ENCODE measurements at places on chromosomes 7 and 10. TPM values are rescaled to one million over a fixed set of nuclear protein-coding genes. Genes with fewer than 3 reads are reported as not detected.

Gene CALY
- total RNA-seq = not detected

DNA sequence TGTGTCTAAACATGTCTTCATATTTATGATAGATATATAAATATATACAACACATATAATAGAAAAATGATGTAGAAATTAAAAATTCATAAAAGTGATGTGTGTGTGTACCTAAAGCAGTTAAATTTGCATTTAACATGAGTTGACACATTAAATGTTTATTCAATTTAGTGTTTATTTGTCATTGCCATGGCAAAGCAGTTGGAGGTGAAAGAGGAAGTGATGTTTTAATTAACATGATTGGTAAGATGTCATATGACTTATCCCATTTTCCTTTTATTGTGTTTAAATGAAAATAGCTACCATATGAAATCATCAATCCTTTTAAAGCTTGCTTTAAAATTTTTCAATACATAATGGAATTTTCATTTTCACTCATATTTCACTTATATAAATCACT is 452.6 kb downstream of the SUGCT start:
- DNase-seq = no peak

Gene EEPD1
- 3.5 TPM for total RNA-seq

- peak; percentile 67 for DNase-seq
These were observed 297.4 kb upstream of the NEBL start for GRCh38 chr10:21194510-21194993.

Gene FOXI2
- total RNA-seq = not detected

DNA sequence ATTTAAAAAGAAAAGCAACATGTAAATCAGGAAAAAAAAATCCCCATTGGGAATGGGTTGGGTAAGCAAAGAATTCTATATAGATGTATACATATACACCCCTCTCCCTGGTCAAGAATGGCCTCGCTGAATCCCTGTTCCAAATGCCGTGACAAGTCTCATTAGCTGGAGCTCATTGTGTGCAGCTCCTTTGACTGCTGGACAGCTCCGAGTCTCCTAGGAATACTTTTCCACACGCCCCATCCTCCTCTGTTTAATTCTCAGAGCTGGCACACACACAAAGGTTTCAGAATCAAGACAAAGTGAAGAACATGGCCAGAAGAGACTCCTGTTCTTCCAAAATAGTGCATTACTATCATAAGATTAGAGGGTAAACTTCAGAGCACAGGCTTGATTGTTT is 130.9 kb upstream of the MKLN1 start:
- peak; percentile 49 for DNase-seq

- DNase-seq = no peak
These were observed 59.8 kb downstream of the COA1 start for GRCh38 chr7:43669286-43670081.

GRCh38 chr10:99754670-99755069 is 22.6 kb downstream of the CUTC start:
- no peak for DNase-seq

- DNase-seq = peak; percentile 88
These were observed 152.0 kb downstream of the MACC1 start for GRCh38 chr7:20064974-20065862.

DNA sequence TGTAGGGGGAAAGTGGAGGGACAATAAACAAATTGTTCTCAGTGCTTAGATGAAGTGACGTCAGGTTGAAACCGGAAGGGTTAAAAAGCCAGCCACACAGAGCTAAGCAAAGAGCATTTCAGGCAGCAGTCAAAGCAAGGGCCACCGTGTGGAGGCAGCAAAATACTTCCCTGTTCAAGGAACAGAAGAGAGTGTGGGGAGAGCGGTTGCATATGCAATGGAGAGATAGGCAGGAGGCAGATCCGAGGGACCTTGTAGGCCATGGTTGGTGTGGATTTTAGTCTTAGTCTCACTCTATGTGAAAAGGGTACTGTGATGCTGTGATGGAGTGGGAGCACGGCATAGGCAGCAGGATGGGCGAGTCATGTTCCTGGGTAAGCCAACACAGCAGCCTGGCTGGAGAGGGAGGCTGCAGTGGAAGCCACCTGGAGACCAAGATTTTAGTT is 3.8 kb upstream of the STN1 start:
- DNase-seq = no peak

DNA sequence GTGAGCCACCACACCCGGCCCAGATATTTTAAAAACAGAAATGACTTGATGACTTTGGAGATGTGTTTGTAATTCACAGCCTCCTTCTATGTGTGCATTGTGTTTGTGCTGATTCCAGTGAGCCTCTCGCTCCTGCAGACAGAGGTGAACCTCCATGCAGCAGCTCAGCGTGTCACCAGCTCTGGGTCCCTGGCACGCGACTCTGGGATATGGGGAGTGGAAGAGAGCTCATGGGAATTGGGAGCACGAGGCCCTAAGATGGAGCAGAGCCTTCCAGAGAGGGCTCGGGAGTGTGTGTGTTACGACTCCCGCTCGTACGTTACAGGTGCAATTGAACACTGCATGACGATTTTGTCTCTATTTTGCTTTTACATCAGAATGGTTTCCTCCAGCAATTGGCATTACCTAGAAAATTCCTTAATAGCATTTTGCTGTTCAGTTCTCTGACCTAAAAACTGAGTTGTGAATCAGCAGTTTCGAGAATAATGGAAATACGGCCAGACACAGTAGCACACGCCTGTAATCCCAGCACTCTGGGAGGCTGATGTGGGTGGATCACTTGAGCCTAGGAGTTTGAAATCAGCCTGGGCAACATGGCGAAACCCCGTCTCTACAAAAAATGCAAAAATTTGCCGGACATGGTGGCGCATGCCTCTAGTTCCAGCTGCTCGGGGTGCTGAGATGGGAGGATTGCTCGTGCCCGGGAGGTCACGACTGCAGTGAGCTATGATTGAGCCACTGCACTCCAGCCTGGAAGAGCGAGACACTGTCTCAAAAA is 204.6 kb downstream of the CUX1 start:
- DNase-seq = no peak

DNA sequence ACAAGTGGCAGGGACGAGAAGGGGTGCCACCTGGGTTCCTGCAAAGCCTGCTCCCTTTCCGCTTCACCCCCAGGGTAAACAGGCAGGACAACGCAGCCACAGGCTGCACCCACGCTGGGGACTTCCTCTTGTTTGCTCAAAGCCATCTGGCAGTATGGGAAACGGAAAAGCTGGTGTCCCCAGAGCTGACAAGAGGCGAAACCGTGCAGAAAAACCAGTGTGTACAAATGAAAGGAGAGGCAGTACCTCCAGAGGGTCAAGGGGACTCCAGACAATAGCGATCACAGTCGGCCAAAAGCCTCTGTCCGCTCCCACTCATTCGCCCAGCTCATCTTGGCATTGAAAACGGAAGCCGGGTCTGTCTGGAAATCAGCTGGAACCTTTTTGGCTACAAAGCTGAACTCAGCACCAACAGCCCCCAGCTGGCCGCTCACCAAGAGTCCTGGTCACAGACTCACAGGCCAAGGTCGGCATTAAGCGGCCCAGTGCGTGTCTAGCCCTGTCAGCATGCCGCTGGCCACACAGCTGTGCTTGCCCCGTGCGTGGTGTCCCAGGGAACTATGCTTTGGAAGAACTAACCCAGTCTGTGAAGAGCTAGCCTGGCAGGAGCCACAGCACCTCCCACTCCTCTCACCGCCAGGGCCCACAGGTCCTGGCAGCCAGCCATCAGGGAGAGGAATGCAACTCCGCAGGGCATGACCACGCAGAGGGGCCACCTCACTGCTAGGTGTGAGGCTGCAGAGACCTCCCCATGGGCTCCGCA is 10.4 kb downstream of the TNS3 start:
- DNase-seq = peak; percentile 96

Gene WDR37
- 13.6 TPM for total RNA-seq

DNA sequence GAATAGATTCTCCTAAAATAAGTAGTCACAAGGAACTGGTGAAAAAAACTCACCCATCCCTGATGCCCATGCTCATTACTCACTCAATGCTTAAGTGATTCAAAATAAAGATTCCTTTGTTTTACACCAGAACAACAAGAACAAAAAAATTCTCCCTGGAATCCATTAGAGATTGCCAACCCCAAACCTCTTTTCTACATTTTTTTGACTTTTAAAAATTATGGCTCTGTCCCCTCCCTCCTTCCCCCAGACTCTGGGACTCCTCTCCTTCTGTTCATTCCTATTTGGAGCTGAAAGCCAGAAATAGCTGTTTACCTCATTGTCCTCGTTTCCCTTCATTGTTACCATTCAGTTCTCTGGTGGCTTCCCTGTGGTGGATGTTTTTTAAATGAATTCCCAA is 63.2 kb upstream of the FHIP2A start:
- no peak for DNase-seq

DNA sequence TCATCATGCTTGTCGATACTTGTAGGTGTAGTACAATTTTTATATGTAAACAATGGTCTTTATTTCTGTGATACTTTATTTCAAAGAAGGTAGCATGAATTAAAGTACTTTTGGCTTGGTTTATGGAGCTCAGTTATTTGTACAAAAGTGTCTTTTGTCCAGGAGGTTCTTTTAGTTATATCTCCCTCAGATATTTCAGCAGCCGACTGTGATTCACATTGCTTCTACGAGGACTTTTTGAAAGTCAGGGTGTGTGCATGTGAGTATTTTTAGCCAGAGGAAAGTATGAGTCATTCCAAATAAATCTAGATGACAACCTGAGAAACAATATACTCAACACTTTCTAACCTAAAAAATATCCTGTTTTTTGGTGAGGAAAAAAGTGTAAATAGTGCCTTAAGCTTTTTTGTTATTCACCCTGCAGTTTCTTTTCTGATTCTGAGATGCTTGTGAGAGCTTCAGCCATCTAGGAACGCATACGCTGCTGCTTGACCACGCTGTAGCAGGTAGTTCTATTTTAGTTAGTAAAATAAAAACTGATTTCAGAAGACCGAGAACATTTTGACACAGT is 595 bp upstream of the SUN1 start:
- peak; percentile 91 for DNase-seq

Gene PSAP
- 455 TPM for total RNA-seq

DNA sequence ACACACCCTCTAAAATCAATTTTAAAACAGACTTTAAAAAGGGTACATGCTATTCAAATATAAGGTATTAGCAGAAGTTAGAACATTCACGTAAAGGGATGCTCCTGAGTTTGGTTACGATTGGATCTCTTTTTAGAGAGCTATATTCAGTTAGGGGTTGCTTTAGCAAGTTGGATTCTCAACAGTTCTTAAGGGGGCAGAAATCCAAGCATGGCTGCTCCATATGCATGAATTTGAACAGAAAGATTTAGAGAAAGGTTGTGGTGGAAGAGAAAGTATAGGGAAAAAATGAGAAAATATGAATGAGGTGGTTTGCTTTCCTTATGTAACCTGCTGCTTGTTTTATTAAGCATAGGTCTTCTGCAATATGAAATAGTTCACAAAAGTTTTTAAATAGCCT is 855.1 kb downstream of the SORCS1 start:
- no peak for DNase-seq

GRCh38 chr7:41501006-41501405 is 201.9 kb downstream of the INHBA start:
- DNase-seq = no peak

Gene SDK1
- total RNA-seq = 8.3 TPM

Gene GIMAP1
- not detected for total RNA-seq

GRCh38 chr7:77439572-77439971 is 23.4 kb upstream of the GSAP start:
- peak; percentile 90 for DNase-seq

- peak; percentile 32 for DNase-seq
These were observed 50.7 kb downstream of the INPP5F start for GRCh38 chr10:119776536-119776935.

DNA sequence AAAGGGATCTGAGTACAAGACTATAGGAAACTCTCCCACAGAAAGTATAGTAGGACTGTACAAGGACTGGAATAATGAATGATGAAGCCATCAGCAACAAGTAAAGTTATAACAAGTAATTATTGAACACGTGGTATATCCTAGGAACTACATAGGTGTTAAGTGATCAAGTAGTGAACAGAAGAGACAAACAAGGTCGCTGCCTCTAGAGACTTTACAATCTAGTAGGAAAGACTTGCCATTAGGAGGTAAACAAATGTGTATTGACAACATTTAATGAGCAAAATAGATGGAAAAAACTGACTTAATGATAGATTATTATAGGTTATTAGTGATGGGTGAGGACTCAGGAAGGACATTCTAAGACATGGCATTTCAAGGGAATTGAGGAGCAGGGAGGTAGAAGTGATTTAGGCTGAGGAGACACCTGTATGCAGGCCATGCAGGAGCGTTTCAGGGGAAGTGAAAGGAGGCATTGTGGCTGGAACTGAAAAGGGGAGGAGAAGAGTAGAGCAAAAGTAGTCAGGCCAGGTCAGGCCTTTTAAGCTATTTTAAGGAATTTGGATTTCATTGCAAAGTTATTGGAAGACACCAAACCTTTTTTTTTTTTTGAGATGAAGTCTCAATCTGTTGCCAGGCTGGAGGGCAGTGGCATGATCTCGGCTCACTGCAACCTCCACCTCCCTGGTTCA is 8.5 kb upstream of the GLCCI1 start:
- no peak for DNase-seq

GRCh38 chr10:121771966-121772365 is 155.9 kb downstream of the ATE1 start:
- DNase-seq = no peak

GRCh38 chr10:118979661-118980060 is 49.9 kb upstream of the NANOS1 start:
- DNase-seq = no peak

Gene NPY4R
- total RNA-seq = not detected

GRCh38 chr10:133359554-133359971 is 1.7 kb upstream of the FUOM start:
- no peak for DNase-seq

Gene UPK3BL1
- 20.1 TPM for total RNA-seq

DNA sequence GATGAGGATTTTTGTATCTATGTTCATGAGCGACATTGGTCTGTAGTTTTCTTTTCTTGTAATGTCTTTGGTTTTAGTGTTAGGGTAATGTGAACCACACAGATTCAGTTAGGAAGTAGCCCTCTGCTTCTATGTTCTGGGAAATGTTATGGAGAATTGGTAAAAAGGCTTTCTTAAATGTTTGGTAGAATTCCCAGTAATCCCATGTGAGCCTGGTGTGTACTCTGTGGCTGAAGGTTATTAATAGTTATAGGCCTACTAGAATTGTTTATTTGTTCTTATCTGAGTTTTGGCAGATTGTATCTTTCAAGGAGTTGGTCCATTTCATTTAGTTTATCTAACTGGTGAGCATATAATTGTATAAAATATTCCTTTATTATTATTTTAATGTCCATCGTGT is 484.6 kb upstream of the GHITM start:
- DNase-seq = no peak

Gene TFPI2
- total RNA-seq = 208 TPM

Gene SH2D4B
- total RNA-seq = not detected

GRCh38 chr10:97071496-97071895 is 114.3 kb downstream of the SLIT1 start:
- DNase-seq = no peak

Gene CPN1
- total RNA-seq = not detected

DNA sequence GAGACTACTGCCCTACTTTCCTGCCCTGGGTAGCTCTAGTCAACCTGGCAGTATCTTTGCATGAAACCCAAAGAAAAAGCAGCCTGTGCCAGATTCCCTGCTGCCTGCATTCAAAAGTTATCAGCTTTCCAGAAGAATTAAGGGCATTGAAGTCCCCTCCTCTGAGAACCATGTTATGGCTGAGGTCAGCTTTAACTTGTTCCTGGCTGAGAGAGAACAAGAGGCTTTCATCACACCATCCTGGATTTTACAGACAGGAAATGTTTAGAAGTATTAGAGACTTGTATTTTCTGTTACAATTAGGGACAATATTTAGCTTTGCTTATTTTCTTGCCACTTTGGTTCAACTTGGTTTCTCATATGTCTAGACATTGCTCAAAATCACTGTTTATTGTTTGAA is 238.8 kb downstream of the ARL4A start:
- DNase-seq = no peak
